ENCODE measurements at places on chromosomes 6 and 20.

DNA sequence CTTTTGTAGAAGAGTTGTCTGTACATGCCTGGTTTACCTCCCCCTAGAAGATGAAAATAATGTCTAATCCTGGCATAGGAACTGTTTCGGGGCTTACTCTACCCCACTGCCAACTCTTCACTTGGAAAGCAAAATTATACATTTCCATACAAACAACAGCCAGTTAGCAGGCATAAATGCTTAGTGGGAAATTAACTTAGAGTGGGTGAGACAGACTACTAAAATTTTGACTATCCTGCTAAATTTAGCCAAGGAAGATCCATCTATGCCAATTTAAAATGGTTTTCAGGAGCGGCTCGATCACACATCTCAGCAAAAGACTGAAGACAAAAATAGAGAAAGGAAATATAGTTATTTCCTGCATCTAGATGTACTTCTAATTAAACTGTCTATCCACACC lies 221.2 kb downstream of the TPBG start:
- no peak for DNase-seq

- DNase-seq = no peak
Measured at GRCh38 chr6:12048609-12049008, 36.5 kb downstream of the HIVEP1 start.

DNA sequence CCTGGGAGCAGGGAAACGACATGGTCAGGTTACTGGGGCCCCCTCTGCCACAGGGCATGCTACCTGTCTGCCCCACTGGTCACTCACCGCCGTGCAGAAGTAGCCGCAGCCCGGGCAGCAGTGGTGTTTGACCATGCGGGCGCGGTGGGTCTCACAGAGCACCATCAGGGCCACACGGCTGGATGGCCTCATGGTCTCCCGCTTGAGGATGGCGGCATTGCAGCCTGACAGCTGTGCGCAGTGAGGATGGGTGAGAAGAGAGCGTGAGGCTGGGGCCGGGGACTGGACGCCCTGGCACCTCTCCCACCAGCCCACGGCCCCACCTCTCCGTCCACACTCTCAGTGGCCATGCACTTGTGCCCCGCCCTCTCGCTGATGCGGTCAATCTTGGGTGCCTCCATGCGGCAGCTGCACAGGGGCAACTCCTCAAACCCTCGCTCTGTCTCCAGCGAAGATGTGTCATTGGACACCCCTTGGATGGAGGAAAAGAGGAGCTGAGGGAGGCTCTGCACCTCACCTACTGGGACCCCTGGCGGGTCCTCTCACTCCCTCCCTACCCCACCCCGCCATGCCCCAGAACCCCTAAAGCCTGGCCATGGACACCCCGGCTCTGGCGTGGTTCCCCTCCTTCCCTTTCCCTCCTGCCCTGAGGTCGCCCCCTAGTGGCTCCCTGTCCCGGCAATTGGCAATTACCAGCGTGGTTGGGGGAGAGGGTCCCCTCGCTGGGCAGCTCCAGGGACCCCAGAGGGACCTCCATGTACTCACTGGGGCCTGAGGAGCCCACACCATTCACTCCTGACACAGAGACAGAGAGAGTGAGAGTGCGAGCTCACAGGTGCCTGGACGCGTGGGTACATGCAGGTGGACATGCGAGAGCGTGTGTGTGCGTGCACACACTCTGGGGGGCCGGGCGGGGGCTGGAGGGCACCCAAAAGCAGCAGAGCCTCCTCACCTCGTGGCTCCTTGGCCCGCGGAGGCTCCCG lies 8.9 kb downstream of the EHMT2 start:
- DNase-seq = no peak

- DNase-seq = peak; percentile 81
Measured at GRCh38 chr20:47778398-47779354, 6.6 kb downstream of the SULF2 start.

- no peak for DNase-seq
Measured at GRCh38 chr6:170485159-170485558, 67.9 kb downstream of the PSMB1 start.

- no peak for DNase-seq
Measured at GRCh38 chr6:142984386-142984785, 39.4 kb upstream of the HIVEP2 start.

DNA sequence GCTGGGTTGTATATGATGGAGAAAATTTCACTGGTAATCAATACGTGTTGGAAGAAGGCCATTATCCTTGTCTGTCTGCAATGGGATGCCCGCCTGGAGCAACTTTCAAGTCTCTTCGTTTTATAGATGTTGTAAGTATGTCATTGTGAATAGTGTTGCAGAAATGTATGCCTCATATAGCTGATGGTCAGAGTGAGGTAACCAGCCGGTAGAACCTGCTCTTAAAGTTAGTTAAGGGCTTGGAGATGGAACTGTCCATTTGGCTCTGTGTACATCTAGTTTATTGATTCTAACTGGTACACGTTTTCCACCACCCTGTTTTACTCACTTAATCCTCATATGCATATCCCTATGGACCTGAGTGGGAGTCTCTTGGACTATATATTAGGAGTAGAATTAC lies 73.5 kb downstream of the RTN4IP1 start:
- no peak for DNase-seq

DNA sequence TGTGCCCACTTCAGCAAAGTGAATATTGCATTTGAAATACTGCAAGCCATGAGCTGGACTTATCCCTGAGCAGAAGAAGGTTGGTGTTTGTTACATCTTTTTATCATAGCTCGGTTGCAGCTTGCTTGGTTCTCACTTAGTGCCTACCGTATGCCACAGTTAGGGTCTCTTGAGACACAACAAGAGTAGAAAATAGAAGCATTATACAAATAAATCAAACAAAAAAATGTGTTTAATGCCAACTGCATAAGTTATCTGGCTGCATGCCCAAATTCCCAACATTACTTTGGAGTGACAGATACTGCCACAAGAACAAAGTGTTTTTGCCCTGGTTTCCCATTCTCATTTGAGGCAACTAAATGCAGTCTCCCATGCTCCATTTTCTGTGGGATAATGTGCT lies 53.9 kb upstream of the LAMP5 start:
- DNase-seq = peak; percentile 41

- no peak for DNase-seq
Measured at GRCh38 chr6:139920027-139920775, 545.8 kb upstream of the CITED2 start.

Data from astrocyte (in vitro differentiated cells and primary cell).